ENCODE measurements at places on chromosomes 7 and 10. TPM values are rescaled to one million over a fixed set of nuclear protein-coding genes. Genes with fewer than 3 reads are reported as not detected.
A peak's percentile ranks its signal among the peaks of the same experiment; 100 is the strongest.

PPP3CB gene
- total RNA-seq, result 45.4 TPM

ADK gene
- 64.5 TPM for total RNA-seq

TRA2A gene
- 115 TPM for total RNA-seq

IDI2 gene
- total RNA-seq, result not detected

GRCh38 chr7:38539477-38540081 lies 91.6 kb downstream of the AMPH start:
- H3K4me3 ChIP-seq, result no peak overlapping the region
- peaks cover 4% of the 10 kb centered on the region for H3K4me1 ChIP-seq
- DNase-seq, result no peak

- H3K27ac ChIP-seq, result no peak overlapping the region
- H3K4me1 ChIP-seq, result no peaks in the 10 kb centered on the region
- no peak for DNase-seq
Measured at GRCh38 chr10:75565286-75566251, 134.1 kb downstream of the LRMDA start.

- no peaks in the 10 kb centered on the region for H3K27me3 ChIP-seq
- H3K4me1 ChIP-seq, result no peaks in the 10 kb centered on the region
- no peak overlapping the region for H3K27ac ChIP-seq
- H3K36me3 ChIP-seq, result no peaks in the 10 kb centered on the region
Measured at GRCh38 chr7:137485818-137486217, 142.3 kb upstream of the PTN start.

GRCh38 chr10:3700531-3701076 lies 84.4 kb downstream of the KLF6 start:
- no peaks in the 10 kb centered on the region for H3K4me1 ChIP-seq
- no peak overlapping the region for H3K27ac ChIP-seq
- no peak overlapping the region for H3K4me3 ChIP-seq
- H3K36me3 ChIP-seq, result no peaks in the 10 kb centered on the region
- DNase-seq, result no peak

DNA sequence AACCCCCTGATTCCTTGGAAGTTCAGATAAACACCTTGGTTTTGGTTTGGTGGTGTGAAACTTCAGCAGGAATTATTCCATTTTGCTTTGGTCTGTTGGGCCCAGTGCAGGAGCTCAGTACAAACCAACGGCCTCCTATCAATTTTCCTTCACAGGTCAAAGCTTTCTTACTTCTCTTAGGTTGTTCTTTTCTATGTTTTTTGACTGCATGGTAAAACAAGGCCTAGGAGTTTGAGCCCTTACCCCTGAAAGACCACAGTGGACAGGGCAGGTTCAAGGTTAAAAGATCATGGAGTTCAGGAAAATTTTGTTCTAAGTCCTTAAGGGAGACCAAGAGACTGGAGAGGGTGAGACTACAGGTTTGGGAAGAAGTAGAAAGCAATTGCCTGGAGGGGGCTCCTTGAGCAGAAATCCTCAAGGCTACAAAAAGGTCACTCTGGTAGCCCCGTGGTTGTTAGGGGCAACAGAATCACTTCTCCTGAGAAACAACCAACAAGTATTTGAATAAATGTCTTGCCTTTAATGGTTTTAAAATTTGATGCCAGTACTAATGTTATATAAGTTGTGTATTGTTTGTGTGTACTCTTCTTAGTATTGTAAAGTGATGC lies 40.9 kb upstream of the FHIP2A start:
- H3K27ac ChIP-seq, result no peak overlapping the region
- H3K4me1 ChIP-seq, result peaks cover 12% of the 10 kb centered on the region
- no peak overlapping the region for H3K4me3 ChIP-seq
- DNase-seq, result no peak
- H3K27me3 ChIP-seq, result peaks cover 21% of the 10 kb centered on the region

DNA sequence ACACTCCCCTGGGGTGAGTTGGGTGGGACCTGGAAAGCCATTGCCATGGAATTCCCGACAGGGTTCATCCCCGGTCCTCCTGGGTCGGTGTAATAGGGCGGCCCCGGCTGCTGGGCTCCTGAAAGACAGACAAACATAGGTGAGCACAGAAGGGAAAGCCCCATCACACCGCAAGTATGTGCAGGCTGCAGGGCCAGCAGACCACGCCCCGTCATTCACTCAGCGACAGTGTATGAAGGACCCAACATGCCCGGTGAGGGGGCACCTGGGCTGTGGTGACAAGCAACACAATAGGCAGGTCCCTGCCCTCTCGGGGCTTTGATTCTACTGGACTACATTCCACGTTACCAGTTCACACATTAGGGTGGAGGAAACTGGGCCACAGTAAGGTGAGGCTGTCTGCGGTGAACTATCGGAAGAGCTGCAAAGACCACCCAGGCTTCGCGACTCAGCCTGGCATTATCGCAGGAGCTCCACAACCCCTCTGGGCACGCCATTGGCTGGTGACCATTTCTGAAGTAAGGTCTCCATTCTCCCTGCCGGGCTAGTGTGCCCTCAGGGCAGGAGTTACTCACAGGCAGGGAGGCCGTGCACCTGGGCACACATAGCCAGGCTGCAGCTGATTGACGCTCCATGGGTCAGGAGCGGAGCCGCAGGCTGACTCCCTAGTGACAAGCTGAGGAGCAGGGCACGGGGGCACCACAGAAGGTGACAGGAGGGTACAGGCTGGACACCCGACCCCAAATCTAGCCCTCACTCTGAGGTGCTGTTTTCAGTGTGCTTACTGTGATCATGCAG lies 99.2 kb downstream of the VOPP1 start:
- H3K4me1 ChIP-seq, result peaks cover 62% of the 10 kb centered on the region
- no peak overlapping the region for H3K4me3 ChIP-seq

- peaks cover 19% of the 10 kb centered on the region for H3K4me1 ChIP-seq
- H3K36me3 ChIP-seq, result no peaks in the 10 kb centered on the region
- H3K27ac ChIP-seq, result no peak overlapping the region
- H3K27me3 ChIP-seq, result peaks cover 17% of the 10 kb centered on the region
- H3K4me3 ChIP-seq, result peak overlapping the region; percentile 44
- peak; percentile 28 for DNase-seq
Measured at GRCh38 chr7:17952387-17952786, 12.1 kb upstream of the SNX13 start.

DNA sequence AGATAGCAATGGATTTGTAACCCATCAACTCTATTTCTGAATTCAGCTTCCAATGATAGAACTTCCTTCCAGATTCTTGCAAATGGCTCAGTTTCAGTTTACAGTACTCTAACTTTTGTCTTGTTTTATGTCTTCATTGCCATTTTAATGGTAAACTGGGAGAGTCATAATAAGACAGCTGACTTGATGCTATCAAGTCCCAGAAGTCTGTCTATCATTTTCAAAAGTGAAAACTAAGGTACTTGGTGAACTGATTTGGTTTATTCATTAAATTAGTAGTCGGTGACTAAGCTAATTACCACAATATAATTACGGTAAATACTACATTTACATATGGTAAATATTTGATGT lies 25.0 kb downstream of the RTKN2 start:
- peaks cover 10% of the 10 kb centered on the region for H3K36me3 ChIP-seq
- peak overlapping the region; percentile 81 for H3K27ac ChIP-seq
- peak overlapping the region; percentile 51 for H3K4me3 ChIP-seq

- no peaks in the 10 kb centered on the region for H3K36me3 ChIP-seq
- no peak overlapping the region for H3K27ac ChIP-seq
- H3K4me3 ChIP-seq, result no peak overlapping the region
- no peaks in the 10 kb centered on the region for H3K4me1 ChIP-seq
- DNase-seq, result no peak
Measured at GRCh38 chr7:118918556-118918955, 694.1 kb downstream of the ANKRD7 start.

DNA sequence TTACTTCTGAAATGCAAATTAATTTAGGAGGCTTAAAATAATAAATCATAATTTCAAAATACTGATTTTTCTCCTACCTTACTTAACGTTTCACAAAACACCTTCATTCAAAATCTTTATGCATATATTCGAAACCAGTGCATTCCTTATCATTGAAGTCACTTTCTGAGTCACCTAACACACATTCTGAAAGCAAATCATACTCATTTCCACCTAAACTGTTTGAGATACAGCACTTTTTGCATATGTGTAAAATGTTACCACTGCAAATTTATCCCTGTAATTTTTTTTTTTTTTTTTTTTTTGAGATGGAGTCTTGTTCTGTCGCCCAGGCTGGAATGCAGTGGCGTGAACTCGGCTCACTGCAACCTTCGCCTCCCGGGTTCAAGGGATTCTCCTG lies 15.7 kb downstream of the PPP3CB start:
- peaks cover 32% of the 10 kb centered on the region for H3K4me1 ChIP-seq
- peaks cover 49% of the 10 kb centered on the region for H3K36me3 ChIP-seq
- H3K27ac ChIP-seq, result peak overlapping the region; percentile 53
- H3K4me3 ChIP-seq, result peak overlapping the region; percentile 39
- no peaks in the 10 kb centered on the region for H3K27me3 ChIP-seq

- DNase-seq, result no peak
- no peak overlapping the region for H3K27ac ChIP-seq
- peaks cover 2% of the 10 kb centered on the region for H3K4me1 ChIP-seq
- no peaks in the 10 kb centered on the region for H3K36me3 ChIP-seq
- peaks cover 20% of the 10 kb centered on the region for H3K27me3 ChIP-seq
Measured at GRCh38 chr7:4957847-4958476, 1.0 kb downstream of the MMD2 start.

DNA sequence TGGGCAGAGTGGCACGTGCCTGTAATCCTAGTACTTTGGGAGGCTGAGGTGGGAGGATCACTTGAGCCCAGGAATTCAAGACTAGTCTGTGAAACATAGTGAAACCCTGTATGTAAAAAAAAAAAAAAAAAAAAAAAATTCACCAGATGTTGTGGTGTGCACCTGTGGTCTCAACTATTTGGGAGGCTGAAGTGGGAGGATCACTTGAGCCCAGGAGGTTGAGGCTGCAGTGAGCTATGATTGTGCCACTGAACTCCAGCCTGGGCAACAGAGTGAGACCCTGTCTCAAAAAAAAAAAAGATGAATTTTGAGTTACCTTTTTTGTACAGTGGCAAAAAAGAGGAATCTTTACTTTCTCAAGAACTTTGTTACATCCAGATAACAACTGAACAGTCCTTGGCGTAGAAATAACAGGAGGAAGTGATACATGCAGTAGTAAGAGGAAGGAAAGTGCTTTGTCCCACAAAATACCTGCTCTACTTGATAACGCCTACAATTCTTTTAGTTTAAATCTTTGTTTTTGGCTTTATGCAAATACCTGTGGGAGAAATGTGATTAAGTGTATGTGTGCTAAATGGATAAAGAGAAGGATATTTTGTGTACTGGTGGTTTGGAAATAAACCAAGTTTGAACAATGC lies 29.3 kb downstream of the SPAG6 start:
- no peak overlapping the region for H3K4me3 ChIP-seq
- no peak overlapping the region for H3K27ac ChIP-seq
- no peaks in the 10 kb centered on the region for H3K27me3 ChIP-seq
- no peak for DNase-seq

GRCh38 chr7:111198255-111198654 lies 107.3 kb downstream of the LRRN3 start:
- H3K27ac ChIP-seq, result no peak overlapping the region
- H3K4me3 ChIP-seq, result no peak overlapping the region
- no peak for DNase-seq
- peaks cover 8% of the 10 kb centered on the region for H3K4me1 ChIP-seq
- no peaks in the 10 kb centered on the region for H3K27me3 ChIP-seq

DNA sequence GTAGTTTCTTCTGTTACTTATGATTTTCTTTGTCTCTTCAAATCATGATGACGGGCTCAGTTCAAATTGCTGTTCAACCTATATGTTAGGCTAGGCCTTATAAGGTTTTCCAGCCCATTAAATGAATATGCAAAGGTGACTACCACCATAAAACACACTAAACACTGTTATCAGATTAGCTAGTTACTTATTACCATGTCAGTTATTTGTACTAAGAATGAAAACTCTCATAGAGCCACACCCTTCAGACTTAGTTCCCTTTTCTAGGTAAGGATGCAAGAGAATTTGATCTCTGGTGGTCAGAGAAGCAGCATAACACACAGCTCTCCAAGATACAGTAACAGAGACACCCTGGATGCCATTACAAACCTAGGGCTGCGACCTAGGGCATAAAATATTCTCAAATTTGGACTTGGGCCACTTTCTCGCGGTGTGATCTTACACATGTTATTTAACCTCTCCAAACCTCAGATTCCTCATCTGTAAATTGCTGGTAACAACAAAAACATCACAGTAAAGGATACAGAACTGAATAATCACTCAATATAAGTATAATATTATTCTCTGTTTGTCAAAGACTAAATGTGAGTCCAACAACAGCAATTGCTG lies 35.6 kb downstream of the ANKMY2 start:
- peaks cover 13% of the 10 kb centered on the region for H3K36me3 ChIP-seq
- no peak for DNase-seq
- no peak overlapping the region for H3K4me3 ChIP-seq
- H3K4me1 ChIP-seq, result peaks cover 16% of the 10 kb centered on the region
- no peaks in the 10 kb centered on the region for H3K27me3 ChIP-seq

GRCh38 chr7:158008267-158008666 lies 579.4 kb downstream of the PTPRN2 start:
- no peaks in the 10 kb centered on the region for H3K36me3 ChIP-seq
- no peak overlapping the region for H3K27ac ChIP-seq
- no peak overlapping the region for H3K4me3 ChIP-seq
- H3K27me3 ChIP-seq, result no peaks in the 10 kb centered on the region
- DNase-seq, result no peak

- no peaks in the 10 kb centered on the region for H3K36me3 ChIP-seq
- H3K27ac ChIP-seq, result no peak overlapping the region
- DNase-seq, result no peak
- no peaks in the 10 kb centered on the region for H3K27me3 ChIP-seq
- no peaks in the 10 kb centered on the region for H3K4me1 ChIP-seq
Measured at GRCh38 chr10:1624240-1624639, 113.1 kb downstream of the ADARB2 start.

GRCh38 chr10:108787932-108788331 lies 1135.4 kb downstream of the XPNPEP1 start:
- H3K4me3 ChIP-seq, result no peak overlapping the region
- H3K4me1 ChIP-seq, result no peaks in the 10 kb centered on the region
- H3K27me3 ChIP-seq, result no peaks in the 10 kb centered on the region
- H3K36me3 ChIP-seq, result no peaks in the 10 kb centered on the region
- DNase-seq, result no peak

DNA sequence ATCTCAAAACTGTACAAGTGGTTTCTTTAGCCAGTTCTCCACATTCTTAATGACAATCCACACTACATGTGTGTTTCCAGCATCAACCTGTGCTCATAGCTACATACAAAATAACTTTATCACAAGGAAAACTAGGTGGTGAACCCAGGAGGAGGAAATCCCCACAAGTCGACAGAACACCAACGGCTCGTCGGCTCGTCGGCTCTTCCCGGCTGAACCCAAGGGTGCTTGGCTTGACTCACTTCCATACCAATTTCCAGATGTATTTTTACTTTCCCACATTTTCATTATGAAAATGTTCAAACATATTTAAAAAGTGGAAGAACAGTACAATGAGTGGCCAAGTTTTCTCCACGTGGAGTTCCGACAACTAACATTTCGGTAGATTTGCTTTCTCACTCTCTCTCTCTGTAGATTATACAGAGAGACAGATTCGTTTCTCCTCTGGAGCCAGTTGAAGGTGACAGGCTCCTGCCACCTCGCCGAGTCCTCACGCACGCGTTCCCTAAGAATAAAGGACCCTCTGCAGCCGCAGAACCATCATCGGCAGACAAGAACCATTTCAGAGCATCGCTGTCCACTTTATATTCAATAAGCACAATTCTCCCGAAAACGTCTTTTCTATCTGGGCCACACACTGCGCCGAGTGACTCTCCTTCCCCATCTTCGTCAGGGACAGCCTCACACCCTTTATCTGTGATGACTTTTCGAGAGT lies 53.3 kb downstream of the DIP2C start:
- H3K4me1 ChIP-seq, result no peaks in the 10 kb centered on the region
- peaks cover 12% of the 10 kb centered on the region for H3K27me3 ChIP-seq
- no peaks in the 10 kb centered on the region for H3K36me3 ChIP-seq
- H3K27ac ChIP-seq, result no peak overlapping the region
- no peak for DNase-seq

GRCh38 chr10:71319042-71319799 lies at the start of gene SLC29A3:
Gene SLC29A3 (plus strand): TSS chr10:71319259. CDS start chr10:71319310, 51 bp downstream.
- H3K36me3 ChIP-seq, result peaks cover 15% of the 10 kb centered on the region
- peak; percentile 86 for DNase-seq
- H3K4me1 ChIP-seq, result peaks cover 39% of the 10 kb centered on the region
- H3K27me3 ChIP-seq, result no peaks in the 10 kb centered on the region

Measured in activated T-helper 2 cell treated with anti-CD3 and anti-CD28 coated beads, Interferon-gamma antibody, Interleukin-2, Interleukin-4, amounts not matched to agents 10 μg/mL and 5 μg/mL and 100 μg/mL, durations not matched to agents 14 hours and 24 hours and 36 hours (primary cell).